Keratinocyte (primary cell): ENCODE measurements at places on chromosomes 12 and 14. TPM values are rescaled to one million over a fixed set of nuclear protein-coding genes. Genes with fewer than 3 reads are reported as not detected.

- no peak for DNase-seq
- no peak overlapping the region for H3K4me3 ChIP-seq
- peaks cover 17% of the 10 kb centered on the region for H3K4me1 ChIP-seq
- H3K27me3 ChIP-seq = no peaks in the 10 kb centered on the region
- no peak overlapping the region for H3K27ac ChIP-seq
These were observed 13.7 kb downstream of the SPRYD3 start for GRCh38 chr12:53065470-53065869.

- no peak overlapping the region for H3K27ac ChIP-seq
- DNase-seq = no peak
- no peaks in the 10 kb centered on the region for H3K27me3 ChIP-seq
- peaks cover 17% of the 10 kb centered on the region for H3K4me1 ChIP-seq
- no peaks in the 10 kb centered on the region for H3K36me3 ChIP-seq
- no peak overlapping the region for H3K4me3 ChIP-seq
These were observed 35.0 kb downstream of the ITPR2 start for GRCh38 chr12:26798023-26798422.

DNA sequence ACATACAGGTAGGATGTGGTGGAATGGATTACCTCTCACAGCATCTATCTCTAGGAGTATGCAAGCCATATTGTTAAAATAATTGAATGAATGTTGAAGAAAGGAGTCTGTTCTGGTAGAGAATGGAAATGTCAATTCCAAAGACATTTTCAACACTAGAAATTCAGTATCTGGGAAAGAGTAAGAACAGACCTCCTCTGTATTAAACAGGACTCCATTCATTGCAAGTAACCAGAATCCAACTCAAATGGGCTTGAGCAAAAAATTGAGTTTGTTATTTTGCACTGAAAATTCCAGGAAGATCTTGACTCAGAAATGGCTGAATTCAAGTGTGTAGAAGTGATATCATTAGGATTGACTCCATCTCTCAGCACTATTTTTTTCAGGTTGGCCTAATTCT, 168.1 kb downstream of the C12orf42 start:
- no peak for DNase-seq
- H3K4me3 ChIP-seq = no peak overlapping the region
- no peaks in the 10 kb centered on the region for H3K27me3 ChIP-seq
- H3K4me1 ChIP-seq = no peaks in the 10 kb centered on the region
- H3K27ac ChIP-seq = no peak overlapping the region

- no peaks in the 10 kb centered on the region for H3K36me3 ChIP-seq
- no peak overlapping the region for H3K4me3 ChIP-seq
- no peak for DNase-seq
- H3K27me3 ChIP-seq = no peaks in the 10 kb centered on the region
- peaks cover 4% of the 10 kb centered on the region for H3K4me1 ChIP-seq
These were observed 48.8 kb downstream of the MIS18BP1 start for GRCh38 chr14:45204241-45204640.

Gene VRK1
- polyA plus RNA-seq = 8.6 to 27.1 TPM (median 18.6 TPM) in 3 replicates

GRCh38 chr12:6181583-6182278, 18.5 kb upstream of the CD9 start:
- peaks cover 29% of the 10 kb centered on the region for H3K4me1 ChIP-seq
- no peak overlapping the region for H3K4me3 ChIP-seq
- DNase-seq = no peak
- no peaks in the 10 kb centered on the region for H3K27me3 ChIP-seq
- no peaks in the 10 kb centered on the region for H3K36me3 ChIP-seq
- no peak overlapping the region for H3K27ac ChIP-seq

DNA sequence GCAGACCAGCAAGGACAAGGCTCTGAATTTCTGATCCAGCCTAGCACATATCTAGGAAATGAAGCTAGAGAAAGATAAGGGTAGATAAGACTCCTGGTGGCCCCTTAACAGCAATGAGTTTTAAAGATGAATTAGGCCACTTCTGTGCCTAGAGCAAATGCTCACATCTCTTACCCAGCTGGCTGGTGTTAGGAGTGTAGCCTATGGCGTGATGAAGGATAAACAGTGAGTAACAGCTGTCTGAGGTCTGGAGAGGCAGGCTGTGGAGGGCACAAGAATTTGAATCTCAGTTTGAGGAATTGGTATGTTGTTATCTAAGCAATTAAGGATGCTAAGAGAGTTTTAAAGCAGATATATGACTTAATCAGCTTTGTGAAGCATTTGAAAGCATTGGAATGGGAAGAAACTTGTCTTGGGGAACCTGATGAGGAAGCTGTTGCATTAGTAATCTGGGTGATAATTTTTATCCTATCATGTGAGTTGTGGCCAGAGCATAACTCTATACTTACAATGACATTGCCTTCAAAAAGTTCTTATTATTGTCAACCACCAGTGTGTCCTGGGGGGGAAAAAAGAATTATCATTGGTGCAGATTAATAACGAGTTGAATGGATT, 161.8 kb downstream of the SRGAP1 start:
- H3K27me3 ChIP-seq = no peaks in the 10 kb centered on the region
- no peak for DNase-seq
- H3K4me3 ChIP-seq = no peak overlapping the region
- peaks cover 3% of the 10 kb centered on the region for H3K4me1 ChIP-seq
- no peak overlapping the region for H3K27ac ChIP-seq

DNA sequence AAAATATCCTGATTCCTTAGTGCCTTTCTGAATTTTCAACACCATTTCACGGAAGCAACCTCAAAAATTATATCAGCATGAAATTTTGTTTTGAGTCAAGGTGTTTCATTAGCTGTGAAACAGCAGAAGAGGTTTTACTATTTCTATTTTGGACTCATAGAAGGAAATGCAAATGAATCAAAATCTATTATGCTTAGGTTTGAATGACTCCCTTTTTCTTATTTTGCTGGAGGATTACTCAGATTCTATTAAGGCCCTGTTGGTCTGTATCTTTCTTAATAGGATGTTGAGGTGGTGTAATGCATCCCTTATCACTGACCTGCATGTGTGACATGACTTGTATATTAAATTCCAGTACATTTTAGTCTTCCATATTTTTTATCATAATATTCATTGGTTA, 165.8 kb downstream of the TMTC2 start:
- no peak overlapping the region for H3K27ac ChIP-seq
- DNase-seq = no peak
- H3K4me3 ChIP-seq = no peak overlapping the region
- no peaks in the 10 kb centered on the region for H3K4me1 ChIP-seq
- no peaks in the 10 kb centered on the region for H3K36me3 ChIP-seq
- H3K27me3 ChIP-seq = no peaks in the 10 kb centered on the region

DNA sequence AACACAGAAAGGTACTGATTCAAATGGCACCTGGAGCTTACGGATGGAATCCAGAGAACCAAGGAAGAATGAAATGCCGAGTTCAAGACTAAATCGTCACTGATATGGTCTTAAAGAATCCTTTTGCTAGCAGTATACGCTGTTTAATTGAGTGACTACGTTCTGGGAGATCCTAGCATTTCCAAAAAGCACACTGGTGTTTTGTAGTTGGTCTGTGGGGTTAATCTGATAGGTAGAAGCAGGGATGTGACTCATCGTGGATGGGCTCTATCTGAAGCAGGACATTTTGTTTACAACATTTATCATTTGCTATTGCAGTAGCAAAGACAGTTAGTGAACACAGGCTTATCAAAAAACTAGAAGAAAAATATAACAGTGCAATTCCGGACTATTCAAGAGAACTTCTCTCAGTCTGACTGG, 169.2 kb upstream of the HMGA2 start:
- H3K4me1 ChIP-seq = peaks cover 59% of the 10 kb centered on the region
- H3K27me3 ChIP-seq = no peaks in the 10 kb centered on the region
- peak overlapping the region; percentile 92 for H3K27ac ChIP-seq
- no peak overlapping the region for H3K4me3 ChIP-seq
- no peaks in the 10 kb centered on the region for H3K36me3 ChIP-seq
- DNase-seq = no peak

Gene SIX4
- polyA plus RNA-seq = 2.5 to 4.5 TPM (median 4.0 TPM) in 3 replicates

GRCh38 chr12:92210071-92210470, 64.4 kb upstream of the BTG1 start:
- no peak overlapping the region for H3K27ac ChIP-seq
- H3K4me3 ChIP-seq = no peak overlapping the region
- H3K36me3 ChIP-seq = no peaks in the 10 kb centered on the region
- no peak for DNase-seq
- H3K27me3 ChIP-seq = no peaks in the 10 kb centered on the region

DNA sequence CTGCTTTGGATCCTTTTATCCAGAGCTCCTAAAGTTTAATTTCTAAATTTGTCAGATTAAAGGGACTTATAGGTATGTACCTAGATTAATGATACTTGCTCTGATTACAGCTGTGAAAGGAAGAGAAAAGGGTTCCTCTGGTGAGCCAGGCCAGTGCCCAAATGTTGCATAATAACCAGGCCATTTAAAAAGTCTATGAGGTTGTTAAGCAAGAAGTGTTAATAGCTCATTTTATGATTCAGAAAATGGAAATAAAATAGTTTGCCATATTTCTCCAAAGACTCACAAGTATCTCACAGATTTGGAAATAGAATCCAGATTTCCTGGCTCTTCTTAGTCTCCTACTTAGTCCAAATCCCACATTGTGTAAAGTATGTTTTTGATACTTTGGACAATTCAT, 67.6 kb downstream of the SLC38A6 start:
- H3K4me3 ChIP-seq = no peak overlapping the region
- no peaks in the 10 kb centered on the region for H3K36me3 ChIP-seq
- no peaks in the 10 kb centered on the region for H3K4me1 ChIP-seq
- no peaks in the 10 kb centered on the region for H3K27me3 ChIP-seq

Gene APOF
- not detected in 3 replicates for polyA plus RNA-seq

Gene IAPP
- not detected in 3 replicates for polyA plus RNA-seq

DNA sequence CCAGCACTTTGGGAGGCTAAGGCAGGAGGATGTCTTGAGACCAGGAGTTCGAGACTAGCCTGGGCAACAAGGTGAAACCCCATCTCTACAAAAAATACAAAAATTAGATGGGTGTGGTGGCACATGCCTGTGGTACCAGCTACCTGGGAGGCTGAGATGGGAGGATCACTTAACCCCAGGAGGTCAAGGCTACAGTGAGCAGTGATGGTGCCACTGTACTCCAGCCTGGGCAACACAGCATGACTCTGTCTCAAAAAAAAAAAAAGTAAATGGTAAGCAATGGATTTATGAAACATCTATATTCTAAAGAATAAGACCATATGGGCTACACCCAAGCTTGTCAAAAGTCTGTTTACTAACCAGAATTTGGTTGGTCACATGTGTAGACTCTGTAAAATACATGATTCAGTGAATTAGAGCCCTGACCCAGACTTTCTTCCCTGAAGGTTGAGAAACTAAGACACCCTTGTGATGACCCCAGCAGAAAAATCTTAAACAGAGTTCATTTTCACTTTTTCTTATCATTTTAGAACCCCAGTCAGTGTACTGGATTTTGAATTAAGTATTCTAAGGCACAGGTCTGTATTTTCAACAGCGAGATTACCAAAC, 12.1 kb downstream of the FGD6 start:
- peaks cover 67% of the 10 kb centered on the region for H3K4me1 ChIP-seq
- peaks cover 14% of the 10 kb centered on the region for H3K36me3 ChIP-seq
- DNase-seq = no peak
- H3K27ac ChIP-seq = peak overlapping the region; percentile 100
- H3K27me3 ChIP-seq = no peaks in the 10 kb centered on the region

- no peak overlapping the region for H3K4me3 ChIP-seq
- peaks cover 2% of the 10 kb centered on the region for H3K27me3 ChIP-seq
- H3K36me3 ChIP-seq = no peaks in the 10 kb centered on the region
- no peaks in the 10 kb centered on the region for H3K4me1 ChIP-seq
- H3K27ac ChIP-seq = no peak overlapping the region
These were observed 90.2 kb downstream of the CALM1 start for GRCh38 chr14:90487031-90487430.

DNA sequence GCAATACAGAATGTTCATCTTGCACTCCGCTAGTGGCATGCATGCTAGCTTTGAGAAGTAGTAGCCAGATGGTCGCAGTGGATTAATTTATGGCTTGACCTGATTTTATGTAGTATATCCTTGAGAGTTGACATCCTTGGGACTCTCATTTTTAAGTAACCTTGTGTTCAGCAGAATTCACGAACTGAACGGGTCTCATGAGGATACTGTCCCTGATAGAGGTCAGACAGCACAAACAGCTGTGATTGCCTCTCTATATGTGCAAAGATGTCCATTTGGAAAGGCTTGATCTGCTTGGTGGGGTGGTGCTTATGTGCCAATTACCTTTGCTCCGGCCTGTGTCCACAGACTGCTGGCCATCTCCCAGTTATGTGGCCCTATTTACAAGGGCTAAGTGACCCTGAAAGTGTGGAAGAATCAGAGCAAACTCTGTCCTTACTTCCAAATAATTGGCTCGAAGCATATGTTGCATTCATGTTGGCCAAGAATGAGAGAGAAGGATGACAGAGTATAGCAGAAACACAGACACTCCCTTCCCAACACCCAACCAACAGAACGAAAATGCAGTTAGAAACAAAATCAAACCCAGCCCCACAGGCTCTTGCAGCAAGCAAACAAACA, 167.1 kb downstream of the CRADD start:
- H3K27me3 ChIP-seq = no peaks in the 10 kb centered on the region
- H3K4me3 ChIP-seq = no peak overlapping the region
- no peak for DNase-seq
- H3K36me3 ChIP-seq = no peaks in the 10 kb centered on the region

Gene SLC2A3
- 16.2 to 40.5 TPM (median 28.3 TPM) in 3 replicates for polyA plus RNA-seq

- H3K4me1 ChIP-seq = no peaks in the 10 kb centered on the region
- DNase-seq = no peak
- no peaks in the 10 kb centered on the region for H3K27me3 ChIP-seq
These were observed 320.6 kb upstream of the TBX3 start for GRCh38 chr12:115004470-115005146.

DNA sequence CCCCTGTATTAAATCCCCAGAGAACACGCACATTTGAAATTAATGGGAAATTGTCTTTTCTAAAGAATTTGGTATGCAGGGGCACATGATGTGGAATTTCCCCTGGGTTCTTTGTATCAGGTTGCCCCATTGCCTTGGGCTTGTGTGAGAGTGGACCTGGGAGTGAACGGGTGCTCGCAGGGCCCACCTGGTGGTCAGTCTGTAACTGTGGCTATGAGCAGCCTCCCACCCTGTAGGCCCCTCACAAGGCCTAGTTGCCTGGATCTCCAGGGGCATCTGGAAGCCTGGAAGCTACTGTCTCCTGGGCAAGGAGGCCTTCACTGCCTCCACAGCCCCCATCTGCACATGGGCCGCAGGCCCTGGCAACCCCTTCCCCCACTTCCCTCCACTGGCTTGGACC, 96.7 kb downstream of the SLC25A47 start:
- no peaks in the 10 kb centered on the region for H3K36me3 ChIP-seq
- DNase-seq = no peak
- peaks cover 34% of the 10 kb centered on the region for H3K4me1 ChIP-seq
- H3K4me3 ChIP-seq = no peak overlapping the region
- H3K27me3 ChIP-seq = no peaks in the 10 kb centered on the region

DNA sequence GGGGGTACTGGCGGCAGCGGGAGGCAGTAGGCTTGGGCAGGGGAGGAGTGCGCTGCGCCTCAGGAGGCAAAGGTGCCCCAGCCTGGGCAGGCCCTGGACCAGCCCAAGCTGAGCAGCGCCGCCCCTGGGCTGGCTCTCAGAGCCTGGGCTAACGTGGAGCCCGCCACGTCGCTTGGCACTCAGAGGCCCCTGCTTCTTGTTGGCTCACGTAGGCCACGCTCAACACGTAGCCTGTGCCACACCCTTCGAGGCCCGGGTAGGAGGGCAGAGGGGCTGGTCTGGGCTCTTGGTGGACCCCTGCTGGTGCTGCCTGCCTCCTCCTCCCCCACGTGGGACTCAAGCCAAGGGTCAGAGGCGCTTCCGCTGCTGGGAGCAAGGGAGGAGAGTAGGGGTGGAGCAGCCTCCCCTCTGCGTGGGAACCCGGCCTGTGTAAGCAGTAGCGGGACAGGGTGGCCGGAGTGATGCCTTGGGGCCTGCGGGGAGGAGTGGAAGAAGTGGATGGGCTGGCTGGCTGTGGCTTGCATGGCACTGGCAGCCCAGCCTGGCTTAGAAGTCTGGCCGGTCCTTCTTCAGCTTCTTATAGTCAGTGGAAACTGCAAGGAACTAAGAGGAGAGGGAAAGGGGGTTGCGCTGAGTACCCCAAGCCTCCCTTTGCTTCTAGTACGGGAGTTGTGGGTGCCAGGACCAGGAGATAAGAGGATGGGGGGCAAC, 5.7 kb downstream of the SHMT2 start:
- peaks cover 25% of the 10 kb centered on the region for H3K36me3 ChIP-seq
- peak overlapping the region; percentile 39 for H3K4me3 ChIP-seq
